Inflammatory macrophage treated with lipopolysaccharide for 4 hours (primary cell): ENCODE measurements at places on chromosomes 5 and 9.

- DNase-seq, result peak; percentile 95
These were observed 868 bp downstream of the ZBTB43 start for GRCh38 chr9:126805554-126806262.

DNA sequence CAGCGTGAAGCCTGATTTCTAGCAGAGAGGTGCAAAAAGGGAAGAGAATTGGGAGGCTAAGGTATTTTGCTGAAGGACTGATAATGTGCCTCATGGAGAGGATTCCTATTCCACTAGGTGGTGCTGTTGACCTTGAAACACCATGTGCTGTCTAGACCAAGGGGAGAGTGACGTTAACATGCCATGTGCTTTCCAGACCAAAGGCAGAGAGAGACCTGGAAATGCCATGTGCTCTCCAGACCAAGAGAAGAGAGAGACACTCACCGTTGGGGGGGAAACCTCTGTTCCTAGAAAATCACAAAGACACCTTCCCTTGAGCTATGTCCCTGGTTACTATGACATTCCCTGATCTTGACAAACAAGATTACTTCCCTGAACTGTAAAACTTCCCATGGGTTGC, 286.0 kb upstream of the TUSC1 start:
- peak; percentile 10 for DNase-seq

DNA sequence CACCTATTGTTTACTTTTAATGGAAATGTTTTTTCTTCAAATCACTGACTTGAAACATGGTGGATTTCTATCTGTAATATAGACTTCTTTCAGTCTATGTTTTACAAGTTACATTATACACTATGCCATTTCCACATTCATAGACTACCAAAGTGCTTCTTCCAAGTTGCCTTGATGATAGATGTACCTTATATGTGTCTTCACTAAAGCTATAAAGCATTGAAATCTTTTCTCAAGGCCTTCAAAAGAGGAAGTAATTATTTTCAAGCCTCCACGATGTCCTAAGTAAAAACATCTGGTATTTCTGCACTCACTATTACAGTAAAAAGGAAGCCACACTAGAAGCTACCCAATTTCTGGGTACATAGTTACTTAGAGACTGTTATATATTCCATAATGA, 113.3 kb downstream of the FGF10 start:
- DNase-seq, result no peak

DNA sequence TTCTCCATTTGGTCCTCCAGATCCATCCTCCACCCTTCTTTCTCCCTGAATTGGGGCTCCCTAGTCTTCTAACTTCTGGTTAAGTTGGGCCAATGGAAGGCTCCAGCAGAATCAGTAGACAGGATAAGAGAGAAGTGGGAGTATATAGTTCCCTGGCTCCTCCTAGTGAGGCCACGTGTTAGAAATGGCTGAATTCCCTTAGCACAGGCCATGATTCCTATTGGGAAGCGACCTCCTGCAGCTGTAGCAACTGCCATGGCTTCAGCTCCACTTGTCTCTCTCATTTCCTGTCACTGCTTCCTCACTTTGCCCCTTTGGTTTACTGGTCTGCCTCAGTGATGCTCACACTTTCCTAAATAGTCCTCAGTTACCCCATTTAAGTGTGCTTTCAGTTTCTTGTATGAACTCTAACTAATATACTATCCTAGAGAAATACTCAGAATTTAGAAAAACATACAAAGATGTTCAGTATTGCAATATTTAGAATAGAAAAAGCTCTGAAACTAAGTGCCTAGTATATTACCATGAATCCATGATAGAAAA, 104.8 kb upstream of the SMARCA2 start:
- no peak for DNase-seq

DNA sequence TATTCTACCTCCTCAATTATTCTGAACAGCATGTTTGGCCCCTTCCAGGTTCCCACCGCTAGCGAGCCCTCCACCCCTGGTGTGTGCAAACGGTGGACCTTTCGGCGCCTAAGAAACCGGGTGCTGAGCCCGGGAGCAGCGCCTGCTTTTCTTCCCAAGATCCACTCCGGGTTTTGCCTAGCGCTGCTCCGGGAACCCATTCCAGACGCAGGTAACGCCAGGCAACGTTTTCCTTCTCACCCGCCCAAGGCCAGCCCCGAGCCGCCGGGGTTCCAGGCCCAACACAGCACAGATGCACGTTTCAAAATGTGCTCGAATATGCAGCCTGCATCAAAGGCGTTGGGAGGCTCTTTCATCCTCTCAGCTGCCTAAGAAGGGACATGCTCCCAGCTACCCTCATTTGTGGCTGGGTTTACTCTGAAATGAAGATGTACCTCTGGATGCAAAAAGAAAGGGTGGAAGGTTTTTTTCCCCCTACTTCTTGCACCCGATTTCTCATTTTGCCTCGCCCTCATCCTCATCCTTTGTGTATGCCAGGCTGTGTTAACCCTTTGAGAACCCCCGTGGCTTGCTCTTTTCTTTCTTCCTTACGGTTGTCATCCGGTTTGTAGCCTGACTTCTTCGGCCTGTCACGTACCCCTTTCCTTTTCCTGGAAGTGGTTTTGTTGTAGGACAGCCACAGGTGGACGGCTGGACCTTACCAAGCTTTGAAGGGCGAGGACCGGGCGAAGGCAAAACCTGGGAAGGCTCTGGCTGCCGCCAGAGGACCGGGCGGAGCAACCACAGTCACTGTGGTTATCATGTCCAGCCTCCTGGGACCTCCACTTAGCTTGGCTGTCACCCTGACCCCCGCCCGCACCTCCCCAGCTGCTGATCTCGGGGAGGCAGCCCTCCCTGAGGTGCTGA, 226.9 kb downstream of the SMARCA2 start:
- peak; percentile 58 for DNase-seq

- no peak for DNase-seq
These were observed 221.7 kb downstream of the PCSK5 start for GRCh38 chr9:76112151-76112550.

DNA sequence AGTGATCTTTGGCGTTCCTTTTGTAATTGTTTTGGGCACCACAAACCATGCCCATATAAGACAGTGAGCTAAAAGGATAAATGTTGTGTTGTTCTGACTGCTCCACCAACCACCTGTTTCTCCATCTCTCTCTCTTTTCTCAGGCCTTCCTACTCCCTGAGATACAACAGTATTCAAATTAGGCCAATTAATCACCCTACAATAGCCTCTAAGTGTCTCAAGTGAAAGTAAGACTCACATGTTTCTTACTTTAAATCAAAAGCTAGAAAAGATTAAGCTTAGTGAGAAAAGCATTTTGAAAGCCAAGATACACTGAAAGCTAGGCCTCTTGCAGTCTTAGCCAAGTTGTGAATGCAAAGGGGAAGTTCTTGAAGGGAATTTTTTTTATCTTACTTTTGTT, 268.8 kb upstream of the NREP start:
- no peak for DNase-seq

GRCh38 chr5:61638476-61638875, 306.4 kb downstream of the ZSWIM6 start:
- no peak for DNase-seq

DNA sequence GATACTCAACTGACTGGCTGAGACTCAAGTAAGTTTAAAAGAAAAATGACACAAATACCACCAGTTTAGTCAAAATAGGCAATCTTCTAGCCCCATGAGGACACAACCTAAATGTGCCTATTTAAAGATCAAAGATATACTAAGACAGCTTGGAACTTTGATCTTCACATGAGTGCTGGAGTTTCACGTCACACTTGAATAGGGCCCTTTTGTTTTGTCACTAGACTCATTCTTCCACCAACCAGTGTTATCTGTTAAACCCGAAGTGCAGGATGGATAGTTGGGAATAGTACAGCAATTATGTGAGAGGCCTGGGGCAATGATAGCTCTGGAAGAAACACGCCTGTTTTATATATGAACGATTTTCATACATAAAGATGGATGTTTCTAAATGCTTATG, 792.8 kb upstream of the NUDT12 start:
- no peak for DNase-seq

DNA sequence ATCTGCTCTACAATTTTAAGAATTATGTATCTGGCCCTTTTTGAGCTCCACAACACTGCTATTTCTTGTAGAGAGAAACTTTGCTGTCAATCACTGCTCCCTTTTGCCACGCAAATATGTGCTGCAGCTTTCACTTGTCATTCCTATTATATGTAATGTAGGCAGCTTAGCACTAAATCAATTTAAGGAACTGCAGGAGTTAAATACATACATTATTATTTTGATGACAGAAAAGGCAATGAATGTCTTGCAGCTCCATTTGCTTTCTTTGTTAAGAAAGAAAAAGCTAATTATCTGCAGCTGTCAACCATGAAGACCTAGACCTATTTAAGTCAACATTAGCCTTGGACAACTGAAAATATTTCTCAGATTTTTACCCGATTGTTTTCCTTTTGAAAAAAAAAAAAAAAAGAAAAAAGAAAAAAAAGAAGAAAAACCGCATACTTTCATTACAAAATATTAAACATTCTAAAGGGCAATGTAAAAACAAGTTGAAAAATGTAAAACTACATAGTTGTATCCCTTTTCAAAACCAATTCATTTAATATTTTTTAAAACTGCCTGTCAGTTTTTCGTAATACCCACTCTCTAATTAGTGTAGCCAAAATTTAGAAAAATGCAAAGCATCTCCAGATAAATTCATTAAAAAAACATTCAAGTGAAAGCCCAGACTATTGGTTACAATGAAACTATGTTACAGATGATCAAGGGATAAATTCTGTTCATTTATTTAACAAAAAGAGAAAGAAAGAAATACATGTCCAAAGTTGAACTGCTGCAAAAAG, 57.2 kb downstream of the RFX3 start:
- no peak for DNase-seq

- no peak for DNase-seq
These were observed 42.0 kb downstream of the PIP5K1B start for GRCh38 chr9:68747043-68747533.

GRCh38 chr9:95157481-95158151, 159.9 kb downstream of the FANCC start:
- peak; percentile 81 for DNase-seq
